ENCODE measurements at places on chromosomes 6 and 20.

GRCh38 chr6:103979308-103979707 is 880.4 kb downstream of the HACE1 start:
- DNase-seq = no peak

DNA sequence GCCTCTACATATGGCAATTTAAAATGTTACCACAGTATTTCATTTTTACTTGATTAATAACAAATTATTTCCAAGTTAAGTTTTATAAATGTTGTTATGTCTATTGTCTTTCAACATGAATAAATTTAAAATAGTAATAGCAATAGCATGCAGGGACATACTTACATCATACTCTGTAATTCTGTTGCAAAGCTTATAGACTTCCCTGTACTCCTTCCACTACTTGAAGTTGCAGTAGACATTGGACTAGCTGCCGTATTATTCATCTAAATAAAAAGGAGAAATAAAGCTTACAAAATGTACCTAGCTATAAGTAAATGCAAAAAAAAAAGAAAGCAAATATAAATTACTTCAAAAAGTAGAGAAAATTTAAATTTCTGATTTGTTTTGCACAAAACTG is 12.7 kb downstream of the SUPT3H start:
- DNase-seq = no peak

- DNase-seq = no peak
These were observed 13.8 kb downstream of the HECA start for GRCh38 chr6:139148557-139149235.

DNA sequence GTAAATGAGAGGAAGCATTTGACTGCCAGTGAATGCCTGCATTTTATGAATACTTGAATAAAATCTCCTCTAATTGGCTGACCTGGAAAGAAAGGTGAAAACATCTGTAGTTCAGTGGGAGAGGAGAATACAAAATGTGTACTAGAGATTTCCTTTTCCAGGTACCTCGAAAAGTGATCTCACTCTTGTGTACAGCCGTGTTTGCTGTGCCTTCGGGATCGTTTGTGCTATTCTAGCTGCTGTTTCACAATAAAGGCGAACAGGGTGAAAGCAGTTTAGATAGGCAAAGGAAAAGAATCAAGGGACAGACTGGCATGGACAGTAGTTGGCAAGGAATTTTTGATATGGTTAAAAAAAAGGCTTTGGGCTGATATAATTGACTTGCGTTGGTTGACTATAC is 112.3 kb downstream of the ARID1B start:
- DNase-seq = no peak

- DNase-seq = no peak
These were observed 55.6 kb downstream of the FRK start for GRCh38 chr6:116004841-116005815.

DNA sequence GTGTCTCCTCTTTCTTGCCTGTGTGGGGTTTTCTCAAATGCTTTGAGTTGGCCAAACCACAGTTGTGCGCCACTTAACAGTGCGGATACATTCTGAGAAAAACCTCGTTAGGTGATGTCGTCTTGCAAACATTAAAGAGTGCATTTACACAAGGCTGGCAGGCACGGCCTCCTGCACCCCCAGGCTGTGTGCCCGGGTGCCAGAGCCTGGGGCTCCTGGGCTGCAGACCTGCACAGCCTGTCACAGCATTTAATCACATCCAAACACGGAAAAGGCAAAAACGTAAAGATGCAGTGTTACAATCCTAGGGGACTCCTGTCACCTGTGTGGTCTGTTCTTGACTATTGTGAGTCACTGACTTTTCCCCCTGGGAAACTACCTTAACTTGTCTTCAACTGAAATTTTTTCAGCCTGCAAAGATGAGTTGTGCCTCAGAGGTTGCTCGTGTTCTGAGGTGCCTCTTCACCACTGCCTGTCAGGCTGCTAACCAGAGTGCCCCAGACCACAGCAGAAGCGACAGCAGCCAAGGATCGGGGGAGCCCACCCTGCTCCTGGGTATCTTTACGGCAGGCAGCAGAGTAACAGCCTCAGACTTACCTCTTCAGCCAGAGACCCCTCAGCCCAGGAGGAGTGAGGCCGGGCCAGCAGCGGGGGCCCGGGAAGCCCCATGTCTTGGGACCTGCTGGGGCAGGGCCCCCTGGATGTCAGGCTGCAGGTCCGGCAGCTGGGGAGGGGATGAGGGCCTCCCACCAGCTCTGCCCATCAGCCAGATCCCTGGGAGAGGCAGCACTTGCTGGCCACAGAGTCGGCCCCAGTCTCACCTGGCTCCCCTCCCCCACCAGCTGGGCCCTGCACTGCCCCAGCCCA is 683 bp upstream of the C20orf204 start:
- no peak for DNase-seq

GRCh38 chr20:52621401-52621800 is 350.8 kb upstream of the TSHZ2 start:
- no peak for DNase-seq

DNA sequence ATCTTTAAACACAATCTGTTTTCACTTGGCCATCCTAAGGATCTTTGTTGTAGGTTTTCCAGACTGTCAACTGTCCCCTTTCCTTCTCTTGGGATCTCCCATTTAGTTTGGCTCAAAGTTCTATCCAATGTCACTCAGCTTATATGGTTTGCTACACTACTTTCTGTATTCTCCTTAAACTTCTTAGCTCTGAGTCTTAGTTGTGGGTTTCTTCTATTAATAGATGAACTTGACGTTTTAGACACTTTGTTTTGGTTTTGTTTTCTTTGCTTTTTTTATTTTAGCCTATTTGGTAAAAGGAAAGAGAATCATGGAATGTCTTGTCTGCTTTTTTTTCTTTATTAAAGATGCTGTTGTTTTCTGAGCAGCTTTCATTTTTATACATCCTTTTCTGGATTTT is 11.4 kb downstream of the RMND1 start:
- DNase-seq = no peak

DNA sequence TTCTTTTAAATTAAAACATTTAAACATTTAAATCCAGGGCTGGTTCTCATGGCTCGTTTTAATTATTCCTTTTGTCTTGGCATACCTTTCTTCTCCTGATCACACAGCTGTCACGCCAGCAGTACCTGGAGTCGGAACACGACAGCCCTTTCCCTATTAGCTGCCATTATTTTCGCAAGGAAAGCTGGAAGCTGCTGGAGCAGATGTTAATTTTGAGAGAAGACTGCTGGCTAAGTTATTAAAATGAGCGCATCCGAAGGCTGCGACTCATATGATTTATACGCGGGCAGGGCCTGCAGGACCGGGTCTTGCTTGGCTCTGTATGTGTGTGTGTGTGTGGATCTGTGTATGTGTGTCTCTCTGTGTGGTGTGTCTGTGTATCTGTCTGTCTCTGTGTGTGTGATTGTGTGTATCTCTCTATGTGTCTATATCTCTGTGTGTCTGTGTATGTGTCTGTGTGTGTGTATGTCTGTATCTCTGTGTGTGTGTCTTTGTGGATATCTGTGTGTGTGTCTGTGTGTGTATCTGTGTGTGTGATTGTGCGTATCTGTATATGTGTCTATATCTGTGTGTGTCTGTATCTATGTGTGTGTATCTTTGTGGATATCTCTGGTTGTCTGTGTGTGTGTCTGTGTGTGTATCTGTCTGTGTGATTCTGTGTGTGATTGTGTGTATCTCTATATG is 191.5 kb downstream of the CDH4 start:
- no peak for DNase-seq

DNA sequence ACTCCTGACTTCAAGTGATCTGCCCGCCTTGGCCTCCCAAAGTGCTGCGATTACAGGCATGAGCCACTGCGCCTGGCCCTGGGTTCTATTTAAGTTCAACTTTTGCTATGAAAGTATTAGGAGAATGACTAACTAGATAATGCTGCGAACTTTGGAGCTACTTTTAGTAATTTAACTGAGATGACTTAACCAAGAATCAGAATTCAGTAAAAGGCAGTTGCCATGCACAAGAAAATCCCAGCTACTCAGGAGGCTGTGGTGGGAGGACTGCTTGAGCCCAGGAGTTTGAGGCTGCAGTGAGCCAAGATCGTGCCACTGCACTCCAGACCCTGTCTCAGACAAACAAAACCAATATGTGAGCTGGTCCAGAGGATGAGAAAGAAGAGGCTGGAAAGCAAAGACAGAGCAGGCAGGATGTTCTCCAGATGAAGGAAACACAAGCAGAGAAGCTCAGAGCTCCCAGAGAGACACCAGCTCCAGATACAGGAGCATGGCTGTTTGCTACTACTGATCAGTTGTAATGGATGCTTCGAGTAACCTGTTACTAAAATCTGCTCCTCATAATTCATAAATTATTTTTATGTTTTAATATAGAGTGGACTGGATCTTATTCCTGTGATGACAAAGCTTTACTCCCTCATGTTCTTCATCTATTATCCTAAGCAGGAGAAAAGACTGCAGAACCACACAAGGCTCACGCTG is 23.9 kb downstream of the ZNF217 start:
- DNase-seq = no peak

DNA sequence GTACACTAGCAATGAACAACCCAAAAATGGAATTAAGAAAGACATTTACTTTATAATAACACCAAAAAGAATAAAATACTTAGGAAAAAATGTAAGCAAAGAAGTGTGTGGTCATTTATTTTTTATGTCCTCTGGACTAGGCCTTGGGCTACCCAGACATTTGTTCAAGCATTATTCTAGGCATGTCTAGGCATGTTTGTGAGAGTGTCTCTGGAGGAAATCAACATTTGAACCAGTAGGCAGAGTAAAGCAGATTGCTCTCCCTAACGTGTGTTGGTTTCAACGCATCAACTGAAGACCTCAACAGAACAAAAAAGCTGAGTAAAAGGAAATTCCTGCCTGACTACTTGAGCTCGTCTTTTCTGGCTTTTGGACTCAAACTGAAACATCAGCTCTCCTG is 84.5 kb downstream of the ANKEF1 start:
- DNase-seq = no peak

GRCh38 chr6:47268572-47269187 is 41.0 kb downstream of the TNFRSF21 start:
- no peak for DNase-seq

- no peak for DNase-seq
These were observed 7.6 kb downstream of the SNX3 start for GRCh38 chr6:108253241-108253640.

DNA sequence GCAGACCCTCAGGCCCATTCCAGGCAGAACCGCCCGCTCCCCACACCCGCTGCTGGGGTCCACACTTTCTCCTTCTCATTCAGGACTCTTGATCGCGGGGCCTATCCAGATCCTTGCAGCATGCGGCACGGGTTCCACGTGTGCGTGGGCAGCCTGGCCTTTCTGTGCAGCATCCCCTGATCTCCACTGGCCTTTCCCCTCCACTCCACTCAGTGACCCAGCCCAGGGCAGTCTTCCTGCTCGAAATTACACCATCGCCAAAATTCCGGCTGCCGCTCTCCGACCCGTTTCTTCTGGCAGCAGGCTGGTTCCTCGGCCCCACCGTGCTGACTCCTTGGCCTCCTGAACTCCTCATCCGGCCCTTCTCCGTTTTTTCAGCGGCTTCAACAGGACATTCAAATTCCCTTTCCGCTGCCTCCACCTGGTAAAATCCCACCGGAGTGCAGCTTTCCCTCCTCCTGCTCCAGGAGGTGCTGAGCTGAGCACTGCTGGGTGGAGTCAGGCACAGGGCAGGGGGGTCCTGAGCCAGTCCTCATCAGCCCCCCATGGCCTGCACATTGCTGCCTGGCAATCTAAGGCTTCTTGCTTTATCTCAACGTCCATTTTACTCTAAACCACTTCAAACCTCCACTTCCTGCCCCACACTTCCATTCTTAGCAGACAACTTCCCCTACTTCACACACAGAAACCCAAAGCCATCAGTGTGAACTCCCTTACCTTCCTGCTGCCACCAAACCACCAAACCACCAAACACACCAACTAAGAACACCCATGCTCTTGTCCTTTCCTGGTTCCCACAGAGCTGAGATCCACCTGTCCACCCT is 9.0 kb downstream of the SFT2D1 start:
- DNase-seq = no peak

GRCh38 chr6:37799263-37799644 is 20.3 kb upstream of the ZFAND3 start:
- no peak for DNase-seq

GRCh38 chr20:26208296-26209091 is 511.8 kb upstream of the ZNF337 start:
- DNase-seq = no peak

- DNase-seq = no peak
These were observed 109.9 kb upstream of the SUPT3H start for GRCh38 chr6:45487645-45488044.

GRCh38 chr6:4550227-4550597 is 226.0 kb upstream of the CDYL start:
- no peak for DNase-seq

DNA sequence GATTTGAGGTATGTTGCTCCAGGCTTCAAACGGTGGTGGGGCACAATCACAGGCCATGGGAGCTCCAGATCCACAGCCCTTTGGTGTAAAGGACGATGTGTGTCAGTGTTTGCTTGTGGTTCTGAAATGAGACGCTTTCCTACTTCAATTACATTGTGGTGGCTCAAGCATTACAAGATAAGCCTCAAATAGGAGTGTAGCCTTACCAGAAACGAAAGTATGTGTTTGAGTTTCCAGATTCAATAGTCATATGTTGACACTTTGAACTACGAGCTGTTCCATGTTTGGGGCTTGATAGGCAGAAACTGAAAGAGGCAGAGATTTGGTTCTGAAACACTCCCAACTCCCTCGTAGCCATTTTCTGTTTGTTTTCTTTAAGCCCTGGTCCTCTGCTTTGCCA is 187.1 kb downstream of the MYLK4 start:
- DNase-seq = no peak

DNA sequence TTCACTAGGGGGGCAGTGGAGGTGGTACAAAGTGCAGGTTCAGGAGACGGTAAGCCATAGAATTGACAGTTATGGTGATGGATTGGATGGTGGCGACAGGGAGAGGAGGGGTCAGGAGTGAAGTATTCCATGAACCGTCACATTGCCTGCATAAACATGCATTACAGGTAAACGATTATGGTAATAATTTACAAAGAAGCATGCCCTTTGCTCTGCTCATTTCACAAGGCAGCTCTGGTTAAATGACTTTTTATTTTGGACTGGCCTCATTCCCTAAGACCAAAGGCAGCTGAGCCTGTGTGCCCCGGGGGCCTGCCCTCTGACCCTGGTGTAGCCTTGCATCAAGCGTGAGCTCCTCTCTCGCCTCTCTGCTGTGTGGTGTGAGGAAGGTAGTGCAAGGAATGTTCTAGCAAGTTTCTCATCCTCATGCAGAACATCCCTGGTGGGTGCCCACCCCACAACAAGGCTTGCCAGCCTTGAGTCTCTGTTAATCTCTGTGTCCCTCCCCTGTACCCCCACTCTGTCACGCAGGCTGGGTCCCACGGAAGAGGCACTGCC is 59.0 kb downstream of the PPP1R14C start:
- DNase-seq = no peak

DNA sequence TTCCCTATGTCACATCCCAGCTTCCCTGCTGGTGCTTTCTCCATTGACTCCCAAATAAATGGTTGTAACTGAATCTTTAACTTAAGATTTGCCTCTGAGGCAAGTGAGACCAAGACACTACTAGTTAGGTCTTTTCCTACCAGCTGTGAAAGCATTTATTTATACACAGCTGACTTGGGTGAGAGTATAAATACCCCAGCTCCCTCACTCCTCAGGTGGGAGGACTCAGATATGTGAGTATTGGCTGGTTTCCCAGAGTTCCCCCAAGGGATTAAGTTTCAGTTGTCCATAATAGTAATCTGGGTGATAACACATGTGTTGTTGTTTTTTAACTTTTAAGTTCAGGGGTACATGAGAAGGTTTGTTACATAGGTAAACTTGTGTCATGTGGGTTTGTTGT is 49.8 kb downstream of the CFAP61 start:
- DNase-seq = no peak

- DNase-seq = no peak
These were observed 6.8 kb upstream of the EZR start for GRCh38 chr6:158825951-158826306.

- DNase-seq = no peak
These were observed 206.1 kb upstream of the PRDM1 start for GRCh38 chr6:105880030-105880492.

Data from hematopoietic multipotent progenitor cell treated with erythropoietin and hydrocortisone succinate and interleukin-3 and kit ligand, for 15 days (in vitro differentiated cells).